Activated CD8-positive, alpha-beta memory T cell treated with anti-CD3 and anti-CD28 coated beads for 1 hour (primary cell): ENCODE measurements at places on chromosomes 1 and 21.
A peak's percentile ranks its signal among the peaks of the same experiment; 100 is the strongest.

GRCh38 chr1:67059346-67059745 is 5.4 kb upstream of the SLC35D1 start:
- no peak for DNase-seq

- peak; percentile 49 for DNase-seq
These were observed 81.4 kb downstream of the TGFBR3 start for GRCh38 chr1:91804546-91805023.

DNA sequence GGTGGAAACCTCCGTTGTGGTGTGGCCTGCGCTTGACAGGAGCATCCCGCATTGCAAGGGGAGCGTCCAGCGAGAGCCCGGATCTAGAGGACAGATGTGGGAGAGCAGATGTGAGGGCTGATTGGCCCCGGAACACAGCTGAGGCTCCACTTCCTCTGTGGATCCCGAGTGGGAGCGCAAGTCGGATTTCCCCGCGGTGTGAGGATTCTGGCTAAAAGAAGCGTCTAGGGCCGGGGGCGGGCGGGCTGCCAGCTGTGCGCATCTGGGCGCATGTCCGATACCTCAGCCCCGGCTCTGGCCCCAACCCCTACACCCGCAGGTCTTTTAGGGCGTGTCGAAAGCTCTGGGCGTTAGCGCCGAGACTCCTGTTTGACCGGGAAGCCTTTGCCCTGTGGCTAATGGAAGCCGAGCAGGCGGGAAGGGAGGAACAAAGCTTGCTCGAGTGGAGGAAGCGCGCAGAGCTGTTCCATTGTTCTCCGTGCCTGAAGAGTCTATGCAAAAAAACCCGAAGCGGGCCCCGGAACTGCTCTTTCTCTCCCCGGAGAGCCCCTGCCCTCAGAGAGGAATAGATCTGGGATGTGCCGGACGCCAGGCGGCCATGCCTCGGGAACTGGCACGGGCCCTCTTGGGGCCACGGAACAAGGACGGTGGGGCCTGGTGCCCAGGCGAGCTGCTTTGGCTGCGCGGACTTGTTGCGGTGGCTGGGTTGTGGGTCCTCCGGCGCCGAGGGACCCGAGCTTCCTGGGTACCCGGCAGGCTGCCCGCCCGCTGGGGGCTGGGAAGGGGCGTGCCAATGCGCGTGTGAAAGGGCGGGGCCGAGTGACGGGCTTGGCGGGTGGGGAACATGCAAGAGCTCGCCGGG is 111.1 kb downstream of the NAV1 start:
- no peak for DNase-seq

- no peak for DNase-seq
These were observed 2.3 kb upstream of the PMVK start for GRCh38 chr1:154938604-154939399.

DNA sequence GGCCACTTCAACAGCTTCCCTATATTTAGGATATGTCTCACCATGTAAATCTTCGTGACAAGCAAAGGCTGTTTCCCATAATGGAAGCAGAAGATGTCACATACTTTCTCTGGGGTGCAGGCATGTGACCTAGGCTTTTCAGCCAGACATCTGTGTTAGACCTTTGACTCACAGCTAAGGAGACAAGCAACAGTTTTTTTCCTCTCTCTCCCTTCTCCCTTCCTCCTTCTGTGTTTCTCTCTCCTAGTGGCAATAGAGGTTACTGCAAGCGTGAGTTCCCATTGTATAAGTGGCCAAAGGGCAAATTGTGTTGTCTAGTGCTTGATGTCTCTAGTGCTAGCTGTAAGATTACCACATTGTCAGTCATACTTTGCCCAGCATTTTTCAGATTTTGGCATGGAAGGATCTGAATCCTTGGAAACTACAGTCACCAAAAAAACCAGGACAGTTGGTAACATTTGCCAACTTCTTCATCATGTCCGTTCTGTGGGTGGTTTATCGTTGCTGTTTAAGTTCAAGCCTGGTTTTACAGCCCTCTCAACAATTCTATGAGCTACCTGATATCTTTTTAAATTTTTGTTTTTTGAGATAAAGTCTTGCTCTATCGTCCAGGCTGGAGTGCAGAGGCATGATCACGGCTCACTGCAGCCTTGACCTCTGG is 44.4 kb upstream of the RABGAP1L start:
- DNase-seq, result no peak

- DNase-seq, result peak; percentile 29
These were observed 139.2 kb downstream of the CLIC6 start for GRCh38 chr21:34807881-34808568.

DNA sequence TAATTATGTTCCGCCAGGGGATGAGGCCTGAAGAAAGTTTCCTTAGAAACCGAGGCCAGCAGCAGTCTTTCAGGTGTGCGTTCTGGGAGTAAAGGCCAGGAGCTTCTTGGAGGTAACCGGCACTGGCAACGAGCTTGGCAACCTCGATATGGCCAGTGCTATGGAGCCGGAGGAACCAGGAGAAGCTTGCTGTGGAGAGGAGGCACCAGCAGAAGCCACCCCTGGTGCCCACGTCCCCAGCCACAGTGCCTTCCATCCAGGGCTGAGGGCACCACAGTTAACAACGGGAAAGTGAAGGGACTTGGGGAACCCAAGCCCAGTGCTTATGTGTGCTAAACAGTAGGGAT is 41.5 kb upstream of the LIN9 start:
- no peak for DNase-seq

GRCh38 chr1:41325801-41326200 is 35.4 kb upstream of the FOXO6 start:
- no peak for DNase-seq

- DNase-seq, result no peak
These were observed 15.9 kb downstream of the S100A10 start for GRCh38 chr1:151977662-151978230.

DNA sequence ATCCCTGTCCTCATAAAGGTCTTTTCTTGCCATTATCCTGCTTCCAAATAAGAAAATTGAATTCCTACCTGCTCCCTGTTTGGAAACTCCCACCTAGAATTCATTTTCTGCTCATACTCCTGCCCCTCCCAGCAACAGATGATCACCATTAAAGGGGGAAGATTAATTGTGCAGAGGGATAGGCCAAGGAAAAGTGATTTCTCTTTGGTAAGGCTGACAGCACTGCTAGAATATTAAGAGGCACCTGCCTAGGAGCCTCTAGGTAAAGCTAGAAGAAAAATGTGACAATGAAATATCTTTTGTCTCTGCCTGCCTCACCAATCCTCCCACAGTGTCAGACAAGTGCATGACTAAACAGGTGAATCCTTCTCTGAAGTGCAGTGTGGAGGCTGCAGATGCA is 77.0 kb upstream of the SPATA6 start:
- no peak for DNase-seq
